ENCODE measurements at places on chromosomes 13 and 19. TPM values are rescaled to one million over a fixed set of nuclear protein-coding genes. Genes with fewer than 3 reads are reported as not detected.
A peak's percentile ranks its signal among the peaks of the same experiment; 100 is the strongest.

Gene NLRP7
- not detected for total RNA-seq

Gene TNNT1
- total RNA-seq, result 1.2 TPM

GRCh38 chr13:90623318-90624011 lies 724.0 kb upstream of the MIR17HG start:
- H3K4me1 ChIP-seq, result no peaks in the 10 kb centered on the region
- no peak for DNase-seq
- no peak overlapping the region for H3K4me3 ChIP-seq
- no peak overlapping the region for H3K27ac ChIP-seq

DNA sequence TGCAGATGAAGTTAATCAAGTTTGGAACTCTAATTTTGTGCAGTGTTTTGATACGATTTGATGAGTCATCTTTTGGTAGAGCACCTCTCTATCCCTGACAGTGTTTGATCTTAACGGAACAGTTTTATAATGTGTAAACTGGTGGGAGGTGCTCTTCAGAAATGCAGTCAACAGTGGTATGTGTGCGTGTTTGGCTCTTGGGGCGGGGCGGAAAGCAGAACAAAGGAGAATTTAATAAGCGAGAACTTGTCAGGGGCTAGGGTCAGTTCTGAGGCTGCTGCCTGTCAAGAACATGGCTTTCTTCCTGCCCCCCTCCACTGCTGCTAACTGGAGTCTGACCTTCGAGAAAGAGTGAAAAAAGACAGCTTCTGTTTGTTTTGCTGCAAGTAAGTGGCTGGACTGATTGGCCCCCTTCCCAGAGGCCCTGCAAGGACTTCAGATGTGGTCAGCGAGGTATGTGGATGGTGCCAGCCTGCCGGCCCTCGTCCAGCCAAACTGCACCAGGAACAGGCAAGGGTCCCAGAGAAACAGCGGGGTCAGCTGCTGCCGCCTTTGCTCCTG lies 40.8 kb downstream of the BBC3 start:
- no peak overlapping the region for H3K4me3 ChIP-seq
- H3K27me3 ChIP-seq, result no peaks in the 10 kb centered on the region
- no peaks in the 10 kb centered on the region for H3K36me3 ChIP-seq
- H3K27ac ChIP-seq, result peak overlapping the region; percentile 78
- H3K4me1 ChIP-seq, result peaks cover 32% of the 10 kb centered on the region
- peak; percentile 90 for DNase-seq

GRCh38 chr13:53042877-53043276 lies 14.3 kb downstream of the OLFM4 start:
- H3K27me3 ChIP-seq, result no peaks in the 10 kb centered on the region
- no peak overlapping the region for H3K27ac ChIP-seq
- H3K4me1 ChIP-seq, result no peaks in the 10 kb centered on the region

DNA sequence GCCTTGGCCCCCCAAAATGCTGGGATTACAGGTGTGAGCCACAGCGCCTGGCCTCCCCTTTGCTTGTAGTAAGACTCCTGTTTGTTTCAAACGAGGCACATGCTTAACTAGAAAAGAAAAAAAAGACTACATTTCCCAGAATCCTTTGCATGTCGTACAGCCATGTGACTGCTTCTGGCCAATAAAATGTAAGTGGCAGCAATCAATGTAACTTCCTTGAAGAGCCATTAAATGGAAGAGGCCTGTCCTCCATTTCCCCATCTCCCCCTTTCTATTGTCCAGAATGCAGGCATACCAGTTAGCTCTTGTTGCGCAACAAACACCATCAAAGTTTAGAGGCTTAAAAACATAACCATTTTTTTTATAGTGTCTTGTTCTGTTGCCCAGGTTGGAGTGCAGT lies 10.4 kb upstream of the GPR32 start:
- no peaks in the 10 kb centered on the region for H3K4me1 ChIP-seq
- H3K27me3 ChIP-seq, result no peaks in the 10 kb centered on the region
- no peaks in the 10 kb centered on the region for H3K36me3 ChIP-seq

Gene NMRK2
- 1.6 TPM for total RNA-seq

Gene ZNF527
- total RNA-seq, result 6.3 TPM

Gene ERCC2
- 13.7 TPM for total RNA-seq

All from upper lobe of right lung (tissue), 1 donor.